Stimulated activated CD4-positive, alpha-beta T cell treated with anti-CD3 and anti-CD28 coated beads, Interleukin-2, amount 100 ng/mL, for 24 hours (primary cell): ENCODE measurements at places on chromosomes 6 and 20.

GRCh38 chr6:167090171-167090570 lies 32.7 kb upstream of the CCR6 start:
- no peak for DNase-seq

GRCh38 chr6:3323696-3324261 lies 65.0 kb downstream of the PSMG4 start:
- no peak for DNase-seq

GRCh38 chr6:20235041-20235440 lies 22.8 kb upstream of the MBOAT1 start:
- DNase-seq, result no peak

- DNase-seq, result no peak
These were observed 397.9 kb upstream of the SPTLC3 start for GRCh38 chr20:12610871-12611270.

- DNase-seq, result no peak
These were observed 215.6 kb downstream of the FOXC1 start for GRCh38 chr6:1825277-1825676.

GRCh38 chr6:14738933-14739332 lies 506.9 kb upstream of the JARID2 start:
- DNase-seq, result no peak

GRCh38 chr6:5250911-5251310 lies 9.8 kb downstream of the LYRM4 start:
- DNase-seq, result no peak

GRCh38 chr6:89518352-89519055 lies 85.6 kb downstream of the ANKRD6 start:
- DNase-seq, result no peak
